ENCODE measurements at places on chromosomes 3 and 15.

DNA sequence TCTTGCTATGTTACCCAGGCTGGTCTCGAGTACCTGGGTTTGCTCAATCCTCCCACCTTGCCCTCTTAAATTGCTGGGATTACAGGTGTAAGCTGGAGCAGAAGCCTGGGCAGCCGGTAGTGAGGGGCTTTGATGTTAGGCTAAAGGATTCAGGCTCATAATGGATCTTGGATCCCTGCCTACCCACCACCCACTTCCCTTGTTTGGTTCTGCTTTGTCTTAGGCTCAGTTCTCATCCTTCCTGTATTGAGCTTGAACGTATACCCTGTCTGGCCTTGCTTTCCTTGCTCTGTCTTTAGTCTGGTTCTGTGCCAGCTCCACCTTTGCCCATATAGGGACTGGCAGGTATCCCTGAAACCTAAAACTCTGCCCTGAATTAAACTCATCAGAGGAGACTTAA lies 1.7 kb downstream of the PPCDC start:
- no peak for DNase-seq

DNA sequence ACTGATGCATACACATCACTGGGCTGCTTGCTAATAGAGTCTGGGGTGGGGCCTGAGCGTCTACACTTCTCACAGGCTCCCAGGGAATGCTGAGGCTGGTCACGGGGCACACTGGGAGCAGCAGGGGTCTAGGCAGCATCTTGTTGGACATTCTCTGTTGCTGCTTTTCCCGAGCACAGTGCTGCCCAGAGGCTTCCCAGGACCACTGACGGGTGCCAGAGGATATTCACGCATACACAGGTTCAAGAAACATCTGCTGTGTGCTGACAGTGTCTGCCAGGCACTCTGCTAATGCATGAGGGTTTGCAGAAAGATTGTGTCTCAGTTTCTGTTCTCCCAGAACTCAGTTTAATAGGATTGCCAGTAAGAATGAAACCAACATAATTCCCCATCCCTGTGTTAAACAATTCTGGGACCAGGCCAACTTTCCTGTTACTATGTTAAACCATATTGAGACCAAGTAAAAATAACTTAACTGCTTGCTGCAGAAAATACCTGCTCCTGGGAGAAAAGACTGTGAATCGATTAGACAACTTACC lies 23.9 kb upstream of the BCL2L10 start:
- no peak for DNase-seq

DNA sequence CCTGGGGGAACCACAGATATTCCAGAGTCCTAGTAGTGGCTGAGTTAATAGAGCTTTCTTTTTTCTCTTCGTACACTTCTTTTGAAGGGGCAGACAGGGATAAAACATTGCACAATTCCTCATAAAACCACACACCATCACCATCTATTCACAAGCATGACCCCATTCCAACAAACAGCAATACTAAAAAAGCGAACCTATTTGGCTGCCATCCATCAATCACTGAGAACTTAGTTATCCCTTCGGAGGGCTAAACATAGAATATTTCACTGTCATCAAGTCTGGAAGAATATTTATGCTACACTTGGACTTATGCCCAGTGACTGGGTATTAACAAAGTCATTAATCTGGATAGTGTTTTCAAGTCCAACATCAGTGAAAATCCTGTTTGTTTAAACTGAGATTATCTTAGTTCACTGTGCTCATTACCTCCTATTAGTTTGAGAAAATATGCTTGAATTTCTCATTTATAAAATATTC lies 80.3 kb upstream of the PRTG start:
- DNase-seq = no peak

DNA sequence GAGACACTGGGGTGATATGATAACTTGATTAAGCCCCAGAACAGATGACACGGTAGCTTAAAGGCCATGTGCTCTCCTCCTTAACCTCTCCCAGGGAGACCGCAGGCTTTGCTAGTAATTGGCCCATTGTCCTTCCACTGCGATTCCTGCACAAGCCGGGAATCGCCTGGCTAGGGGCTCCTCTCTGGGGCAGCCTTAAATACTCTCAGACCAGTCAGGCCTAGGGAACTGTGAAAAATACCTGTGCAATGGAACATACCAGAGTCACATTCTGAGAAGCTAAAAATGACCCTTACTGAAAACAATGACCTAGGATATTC lies 56.3 kb downstream of the CPN2 start:
- no peak for DNase-seq

DNA sequence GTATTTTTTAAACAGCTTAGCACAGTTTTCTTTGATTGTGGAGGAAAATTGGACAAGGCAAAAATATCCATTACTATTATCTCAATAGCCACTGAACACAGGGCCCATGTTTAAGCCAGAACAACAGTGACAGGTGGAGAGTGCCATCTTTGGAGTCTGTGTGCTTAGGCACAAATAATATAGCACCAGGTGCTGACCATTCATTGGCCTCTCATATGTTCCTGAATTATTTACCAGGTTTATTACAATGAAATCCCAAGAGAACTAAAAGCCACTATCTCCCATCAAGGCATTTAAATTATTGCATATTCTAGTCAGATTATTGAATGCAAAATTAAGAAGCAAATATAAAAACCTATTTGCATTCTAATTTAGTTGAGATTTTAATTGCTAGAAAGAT lies 39.6 kb downstream of the GPR156 start:
- no peak for DNase-seq

DNA sequence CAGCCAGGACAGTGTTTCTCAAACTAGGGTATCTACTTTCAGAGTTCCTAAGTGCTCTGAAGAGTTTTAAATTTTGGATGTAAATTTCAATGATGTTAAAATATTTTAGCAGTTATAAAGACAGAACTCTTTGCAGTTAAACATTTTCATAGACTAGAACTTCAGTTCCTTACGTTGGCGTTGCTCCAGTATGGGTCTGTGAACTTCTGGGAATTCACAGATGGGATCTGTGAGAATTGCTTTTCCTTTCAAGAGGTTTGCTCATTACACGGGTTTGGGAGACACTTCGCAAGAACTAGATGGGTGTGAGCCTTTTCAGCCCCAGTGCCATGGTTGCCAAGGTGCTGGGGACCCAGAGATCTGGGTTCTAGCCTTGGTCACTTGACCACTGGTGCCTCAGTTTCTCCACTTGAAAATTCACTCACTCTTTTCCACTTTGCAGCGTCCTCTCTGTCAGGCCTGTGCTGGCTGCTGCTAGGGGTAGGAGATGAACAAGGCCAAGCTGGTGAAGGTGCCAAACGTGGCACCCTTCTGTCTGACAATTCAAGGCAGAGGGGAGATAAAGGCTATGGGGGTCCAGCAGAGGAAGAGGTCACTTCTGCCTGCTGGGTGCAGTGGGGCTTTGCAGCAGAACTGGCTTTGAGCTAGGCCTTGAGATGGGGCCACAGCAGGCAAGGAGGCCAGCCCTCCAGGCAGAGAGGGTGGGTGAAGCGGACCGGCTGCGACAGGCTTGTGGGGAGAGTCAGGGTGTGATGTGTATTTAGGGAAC lies 48.1 kb downstream of the EPHB3 start:
- DNase-seq = no peak

GRCh38 chr3:139534455-139534812 lies 5.1 kb downstream of the RBP1 start:
- DNase-seq = no peak

DNA sequence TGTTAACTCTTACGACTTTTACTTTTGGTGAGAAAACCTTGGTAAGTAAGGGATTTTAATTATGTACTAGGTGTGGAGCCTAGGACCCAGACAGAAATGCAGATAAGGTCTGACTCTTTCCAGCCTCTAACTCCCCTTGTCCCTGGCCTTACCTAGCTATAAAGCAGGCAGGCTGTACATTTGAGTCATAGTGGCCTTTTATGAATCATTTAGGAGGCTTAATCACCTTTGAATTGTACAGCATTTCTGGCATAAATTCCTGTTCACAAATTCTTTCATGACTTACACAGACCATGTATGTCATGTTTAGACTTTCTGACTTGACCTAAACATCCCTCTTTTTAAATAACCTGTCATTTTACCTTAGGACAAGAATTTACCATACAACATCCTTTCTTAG lies 47.4 kb downstream of the CHCHD4 start:
- no peak for DNase-seq

DNA sequence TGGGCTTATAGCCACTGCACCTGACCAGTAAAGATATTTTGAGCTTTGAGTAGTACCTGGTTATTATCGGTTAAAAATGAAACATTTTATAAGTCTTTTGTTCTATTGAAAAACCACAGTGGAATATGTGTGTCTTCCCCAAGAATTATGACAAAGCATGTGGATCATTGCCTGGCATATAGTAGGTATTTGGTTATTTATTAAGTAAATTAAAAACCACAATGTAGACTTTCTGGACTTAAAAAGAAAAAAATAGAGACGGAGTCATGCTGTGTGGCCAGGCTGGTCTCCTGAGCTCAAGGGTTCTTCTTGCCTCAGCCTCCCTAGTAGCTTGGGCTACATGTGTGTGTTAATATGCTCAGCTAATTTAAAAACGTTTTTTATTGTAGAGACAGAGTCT lies 43.5 kb downstream of the UBE2E2 start:
- DNase-seq = no peak

- no peak for DNase-seq
Observed at GRCh38 chr3:7508821-7509220, 647.9 kb downstream of the GRM7 start.

DNA sequence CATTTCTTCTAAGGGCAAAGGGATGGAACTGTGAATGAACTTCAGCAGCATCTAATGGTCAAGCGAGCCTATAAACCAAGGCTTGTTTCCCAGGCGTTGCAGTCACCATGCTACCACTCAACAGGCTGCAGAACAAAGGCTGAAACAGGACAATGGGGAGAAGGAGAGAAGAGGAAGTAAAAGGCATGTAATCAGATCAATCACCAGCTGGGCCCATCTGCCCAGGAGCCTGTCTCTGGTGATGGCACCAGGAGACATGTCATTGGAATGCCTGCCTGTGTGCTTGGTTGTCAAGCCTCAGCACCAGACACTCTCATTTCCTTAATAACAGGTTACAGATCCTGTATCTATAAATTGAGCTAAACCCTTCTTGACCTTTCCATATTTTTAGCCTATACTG lies 81.7 kb upstream of the UMPS start:
- no peak for DNase-seq

- no peak for DNase-seq
Observed at GRCh38 chr15:90581771-90582352, 52.1 kb downstream of the CRTC3 start.

GRCh38 chr3:194119831-194120590 lies 15.9 kb upstream of the HES1 start:
- no peak for DNase-seq

- no peak for DNase-seq
Observed at GRCh38 chr3:123373474-123373987, 75.4 kb downstream of the ADCY5 start.

DNA sequence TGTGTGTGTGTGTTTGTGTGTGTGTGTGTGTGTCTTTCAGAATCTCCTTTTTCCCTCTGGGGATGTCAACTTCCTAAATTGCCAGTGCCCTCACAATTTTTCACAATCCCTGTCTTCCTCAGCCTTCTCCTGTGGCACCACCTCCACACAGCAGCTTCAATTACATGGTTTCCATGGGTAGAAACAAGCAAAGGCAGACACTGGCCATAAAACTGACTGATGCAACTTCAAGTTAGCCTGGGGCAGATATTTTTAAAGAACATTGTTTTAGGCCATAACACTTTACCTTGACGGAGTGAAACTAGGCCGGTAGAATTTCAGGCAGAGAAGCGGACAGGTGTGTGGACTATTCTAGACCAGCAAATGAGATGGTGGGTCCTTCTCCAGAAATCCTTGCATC lies 405.8 kb upstream of the SUCLG2 start:
- DNase-seq = no peak

DNA sequence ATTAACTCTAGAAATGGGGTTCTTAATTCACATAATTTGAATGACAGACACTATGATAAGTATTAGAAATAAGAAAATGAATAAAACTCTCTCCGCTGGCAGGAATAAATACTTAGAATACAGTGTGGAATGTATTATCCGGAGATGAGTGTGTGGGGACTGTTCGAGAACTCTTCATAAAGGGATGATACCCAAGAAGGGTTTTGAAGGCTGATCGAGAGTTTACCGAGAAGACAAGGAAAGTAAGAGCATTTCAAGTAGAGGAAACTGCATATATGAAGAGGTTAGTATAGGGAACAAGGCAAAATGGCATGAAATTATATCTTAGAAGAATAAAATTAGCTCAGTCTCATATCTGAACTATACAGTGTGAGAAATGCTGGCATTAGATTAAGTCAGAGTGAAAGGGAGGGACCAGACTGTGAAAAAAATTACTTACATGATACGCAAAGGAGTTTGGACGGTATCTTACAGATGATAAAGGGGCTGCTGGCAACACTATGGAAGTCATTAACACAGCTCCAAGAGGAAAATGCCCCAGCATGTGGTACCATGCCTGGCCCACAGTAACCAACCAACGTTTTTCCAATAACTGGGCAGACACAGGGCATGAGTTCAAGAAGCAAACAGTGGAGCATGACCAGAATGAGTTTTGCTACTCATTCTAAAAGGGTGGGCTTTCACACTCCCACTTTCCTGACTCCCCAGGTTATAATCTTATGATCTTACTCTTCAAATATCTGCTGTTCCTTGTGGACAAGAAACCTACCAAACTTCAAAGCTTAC lies 6.5 kb downstream of the DCBLD2 start:
- no peak for DNase-seq

DNA sequence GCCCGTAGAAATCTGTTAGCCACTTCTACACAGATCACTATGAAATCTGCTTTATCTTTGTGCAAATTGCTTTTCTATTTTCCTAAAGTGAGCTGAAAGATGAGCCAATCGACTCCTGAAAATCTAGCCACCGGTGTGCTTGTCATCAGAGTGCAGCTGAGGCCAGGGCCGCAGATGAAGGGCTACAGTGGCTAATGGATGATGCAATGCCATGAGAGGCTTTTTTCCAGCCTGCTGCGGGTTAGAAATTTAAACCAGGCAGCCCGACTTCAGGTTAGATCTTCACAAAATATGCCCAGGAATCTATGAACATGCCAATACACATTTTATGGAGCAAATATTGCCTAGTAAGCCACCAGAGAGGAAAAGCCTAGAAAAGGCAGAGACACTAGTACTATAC lies 948.2 kb upstream of the CFAP20DC start:
- no peak for DNase-seq

- DNase-seq = no peak
Observed at GRCh38 chr3:52880474-52880873, 16.9 kb downstream of the STIMATE start.

DNA sequence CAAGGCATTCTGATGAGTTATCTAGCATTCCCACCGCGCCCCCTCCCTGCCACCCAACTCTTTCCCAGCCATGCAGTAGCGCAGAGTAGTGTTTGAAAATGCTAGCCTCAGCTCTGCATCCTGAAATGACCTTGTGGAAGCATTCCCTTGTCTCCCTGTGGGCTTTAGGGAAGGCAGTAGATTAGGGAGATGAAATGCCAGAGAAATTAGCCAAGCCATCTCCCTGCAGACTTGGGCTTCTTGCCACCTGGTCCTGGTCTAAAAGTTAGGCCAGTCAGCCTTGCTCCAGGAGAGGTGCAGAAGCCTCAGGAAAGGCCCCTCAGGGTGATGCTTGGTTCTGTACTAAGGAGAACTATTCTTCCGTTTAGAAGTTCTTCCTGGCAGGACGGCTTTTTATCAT lies 231.2 kb downstream of the CACNA2D3 start:
- no peak for DNase-seq

Data from left forelimb (tissue), 1 donor.